ENCODE measurements at places on chromosomes 2 and 18.

- no peak for DNase-seq
Measured at GRCh38 chr18:42258301-42258965, 303.4 kb downstream of the PIK3C3 start.

GRCh38 chr18:34993289-34993688 is 47.9 kb upstream of the MAPRE2 start:
- no peak for DNase-seq

GRCh38 chr2:50951437-50951836 is 80.5 kb downstream of the NRXN1 start:
- DNase-seq, result no peak

DNA sequence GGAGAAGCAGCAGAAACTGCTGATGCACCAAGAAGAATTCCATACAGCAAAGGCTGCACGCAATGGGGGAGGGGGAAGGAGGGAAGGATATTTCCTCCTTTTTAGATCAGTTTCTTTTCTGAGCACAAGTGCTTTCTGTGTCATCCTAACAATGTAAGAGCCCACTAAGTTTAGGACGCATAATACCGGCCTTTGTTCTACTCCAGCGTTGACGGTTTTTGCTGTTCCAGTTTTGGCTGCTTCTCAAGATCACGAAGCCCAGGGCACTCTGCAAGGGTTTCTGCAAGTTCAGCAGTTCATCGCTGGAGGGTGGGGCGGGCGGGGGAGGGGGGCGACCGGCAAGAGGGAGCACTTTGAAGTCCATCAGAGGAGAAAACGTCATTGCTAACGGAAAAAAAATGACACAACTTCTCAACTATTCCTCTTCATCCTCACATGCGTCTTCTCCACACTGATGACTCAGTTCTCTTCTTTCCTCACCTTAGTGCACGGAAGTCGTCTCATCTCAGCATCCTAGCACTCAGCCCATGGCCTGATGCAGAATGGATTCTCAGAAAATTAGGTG is 8.7 kb downstream of the FAM178B start:
- DNase-seq, result no peak

DNA sequence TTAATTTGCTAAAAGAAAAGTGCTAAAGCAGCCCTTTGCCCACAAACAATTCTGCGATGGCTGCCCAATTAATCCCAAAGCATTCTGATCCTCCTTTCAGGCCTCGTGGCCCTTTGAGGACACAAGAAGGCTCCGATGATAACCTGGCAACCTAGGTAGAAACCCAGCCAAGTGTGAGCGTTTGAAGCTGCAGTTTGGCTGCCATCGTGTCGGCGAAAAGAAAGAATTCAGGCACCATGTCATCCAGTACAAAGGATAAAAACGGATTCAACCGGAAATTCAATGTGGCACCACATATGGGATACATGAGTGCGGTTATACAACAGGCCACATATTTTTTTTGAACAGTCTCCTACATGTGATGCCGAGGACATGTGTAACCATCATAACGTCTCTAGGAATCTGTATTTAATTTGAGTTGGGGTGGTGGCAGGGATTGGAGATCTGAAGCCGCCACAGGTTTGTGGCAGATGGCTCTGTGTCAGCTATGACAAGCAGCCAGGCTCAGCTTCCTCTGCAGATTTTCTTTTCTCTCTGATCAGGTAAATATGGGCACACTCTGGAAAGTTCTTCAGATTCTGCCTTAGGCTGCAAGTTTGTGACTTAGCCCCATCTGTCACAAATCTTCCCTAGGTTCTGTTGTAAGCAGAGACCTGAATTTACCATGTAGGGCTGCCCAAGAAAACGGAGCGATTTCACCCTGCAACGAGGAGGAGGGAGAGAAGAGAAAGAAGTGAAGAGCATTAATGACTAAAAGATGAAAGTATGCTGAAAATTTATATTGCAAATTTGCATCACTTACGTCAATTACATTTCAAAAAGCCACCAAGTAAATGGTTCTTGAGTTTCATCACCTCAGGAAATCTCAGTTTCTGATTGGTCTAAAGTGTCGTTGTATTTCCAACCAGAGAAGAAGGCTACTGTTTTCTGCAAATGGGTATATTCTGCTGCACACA is 573.2 kb downstream of the ZEB2 start:
- DNase-seq, result no peak

DNA sequence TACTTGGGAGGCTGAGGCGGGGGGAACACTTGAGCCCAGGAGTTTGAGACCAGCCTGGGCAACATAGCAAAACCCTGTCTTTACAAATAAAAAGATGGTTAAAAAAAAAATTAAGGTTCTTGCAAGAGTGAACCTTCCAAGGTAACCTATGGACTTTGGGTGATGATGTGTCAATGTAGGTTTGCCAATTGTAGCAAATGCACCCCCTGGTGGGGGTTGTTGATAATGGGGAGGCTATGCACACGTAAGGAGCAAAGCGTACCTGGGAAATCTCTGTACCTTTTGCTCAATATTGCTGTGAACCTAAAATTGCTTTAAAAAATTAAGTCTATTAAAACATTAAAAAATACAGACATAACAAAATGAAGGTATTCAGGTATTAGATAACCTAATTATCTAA is 70.4 kb downstream of the CWC22 start:
- DNase-seq, result peak; percentile 17

DNA sequence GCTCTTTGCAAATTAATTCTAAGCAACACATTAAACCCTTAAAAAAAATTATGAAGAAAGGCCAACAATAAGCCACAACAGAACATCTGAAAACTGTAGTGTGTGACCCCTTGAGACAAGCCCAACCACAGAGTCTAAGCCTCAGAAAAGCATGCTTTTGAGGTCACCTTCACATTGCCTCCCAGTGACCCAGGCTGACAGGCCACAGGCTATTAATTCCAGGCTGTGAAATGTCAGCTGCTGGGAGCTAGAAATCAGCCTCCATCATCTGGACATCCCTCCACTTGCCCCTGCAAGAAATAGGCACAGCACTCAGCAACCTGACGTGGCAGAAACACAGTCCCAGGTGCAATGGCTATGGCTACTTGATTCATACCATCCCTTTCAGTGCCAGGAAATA is 179.4 kb upstream of the ZFP36L2 start:
- no peak for DNase-seq

GRCh38 chr2:241720099-241720498 is 14.3 kb upstream of the D2HGDH start:
- DNase-seq, result no peak

DNA sequence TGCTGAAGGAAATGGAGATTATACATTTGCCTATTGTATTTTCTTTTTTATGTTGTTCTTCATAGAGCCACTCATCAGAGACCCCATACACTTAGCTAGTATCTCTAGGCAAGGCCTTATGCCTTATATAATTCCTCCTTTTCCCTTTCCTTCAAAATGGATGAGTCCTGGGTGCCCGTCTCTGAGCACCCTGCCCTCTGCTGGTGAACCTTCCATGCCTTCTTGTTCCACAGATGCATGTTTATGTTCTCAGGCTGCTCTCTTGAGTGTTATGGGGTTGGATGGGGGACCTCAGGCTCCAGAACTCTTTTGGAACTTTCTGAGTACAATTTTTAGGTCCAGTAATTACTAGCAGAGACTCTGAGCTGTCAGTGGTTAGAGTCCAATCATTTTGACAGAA is 368.6 kb upstream of the SPRED2 start:
- no peak for DNase-seq

DNA sequence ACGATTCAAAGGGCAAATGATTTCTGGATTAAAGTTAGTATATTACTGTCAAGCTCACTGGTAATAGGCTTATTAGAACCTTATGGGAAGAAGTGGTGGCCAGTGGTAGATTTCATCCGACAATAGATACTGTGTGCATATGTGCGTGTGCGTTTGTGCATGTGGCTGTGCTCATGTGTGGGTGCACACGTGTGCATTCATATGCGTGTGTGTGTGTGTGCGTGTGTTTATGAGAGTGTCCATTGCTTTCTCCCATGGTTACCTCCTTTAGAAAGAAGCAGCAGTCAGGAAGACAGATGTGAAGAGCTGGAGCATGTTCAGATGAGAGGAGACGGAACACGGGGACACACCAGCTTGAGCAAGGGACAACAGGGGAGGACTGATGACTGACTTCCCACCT is 8.9 kb upstream of the MROH2A start:
- DNase-seq, result no peak

- no peak for DNase-seq
Measured at GRCh38 chr2:75610671-75611070, 35.9 kb upstream of the MRPL19 start.

- DNase-seq, result no peak
Measured at GRCh38 chr2:226256709-226257376, 542.8 kb downstream of the IRS1 start.

- no peak for DNase-seq
Measured at GRCh38 chr18:51275712-51276476, 78.4 kb upstream of the MEX3C start.

All from B cell (primary cell).